ENCODE measurements at places on chromosomes 5 and 9. TPM values are rescaled to one million over a fixed set of nuclear protein-coding genes. Genes with fewer than 3 reads are reported as not detected.

DNA sequence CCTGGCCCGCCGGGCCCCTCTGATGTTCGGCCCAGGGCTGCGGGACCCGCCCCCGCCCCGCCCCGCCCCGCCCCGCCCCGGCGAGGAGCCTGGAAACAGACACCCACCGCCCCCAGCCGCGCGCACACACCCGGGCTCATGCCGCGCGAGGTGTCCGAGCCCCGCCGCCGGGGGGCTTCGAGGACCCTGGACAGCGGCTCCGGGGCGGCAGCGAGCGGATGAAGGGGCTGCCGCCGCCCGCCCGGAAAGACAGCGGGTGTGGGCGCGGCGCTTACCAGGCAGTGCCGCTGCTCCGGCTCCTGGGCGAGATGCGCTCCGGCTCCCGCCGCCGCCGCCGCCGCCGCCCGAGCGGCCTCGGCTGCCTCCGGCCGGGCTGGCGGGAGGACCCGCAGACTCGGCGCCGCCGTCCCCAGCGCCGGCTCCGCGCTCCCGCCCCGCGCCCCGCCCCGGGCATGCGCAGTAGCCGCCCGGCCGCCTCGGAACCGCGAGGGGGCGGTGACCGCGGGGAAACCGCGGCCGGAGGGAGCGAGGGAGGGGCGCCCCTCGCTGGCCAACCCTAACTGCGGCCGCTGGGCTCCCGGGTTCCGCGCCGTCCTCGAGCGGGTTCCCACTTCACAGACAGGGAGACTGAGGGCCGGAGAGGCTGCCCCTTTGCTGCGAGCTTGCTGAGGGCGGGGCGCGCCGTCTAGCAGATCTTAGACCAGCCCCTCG, at the start of gene GPRIN1:
Gene GPRIN1 (minus strand): TSS at position 433 of the 711 bp plus-strand sequence. CDS start 10,322 bp downstream, outside the sequence.
- peak; percentile 57 for DNase-seq
- H3K4me3 ChIP-seq, result peak within 1 kb of the TSS; percentile 70
- H3K36me3 ChIP-seq, result no peaks in the 10 kb centered on the region
- no peak within 1 kb of the TSS for H3K27ac ChIP-seq

- H3K27me3 ChIP-seq, result no peaks in the 10 kb centered on the region
- H3K27ac ChIP-seq, result no peak overlapping the region
- H3K4me3 ChIP-seq, result no peak overlapping the region
- peaks cover 13% of the 10 kb centered on the region for H3K4me1 ChIP-seq
- peaks cover 29% of the 10 kb centered on the region for H3K36me3 ChIP-seq
Observed at GRCh38 chr9:33884856-33885701, 68.1 kb downstream of the UBE2R2 start.

DNA sequence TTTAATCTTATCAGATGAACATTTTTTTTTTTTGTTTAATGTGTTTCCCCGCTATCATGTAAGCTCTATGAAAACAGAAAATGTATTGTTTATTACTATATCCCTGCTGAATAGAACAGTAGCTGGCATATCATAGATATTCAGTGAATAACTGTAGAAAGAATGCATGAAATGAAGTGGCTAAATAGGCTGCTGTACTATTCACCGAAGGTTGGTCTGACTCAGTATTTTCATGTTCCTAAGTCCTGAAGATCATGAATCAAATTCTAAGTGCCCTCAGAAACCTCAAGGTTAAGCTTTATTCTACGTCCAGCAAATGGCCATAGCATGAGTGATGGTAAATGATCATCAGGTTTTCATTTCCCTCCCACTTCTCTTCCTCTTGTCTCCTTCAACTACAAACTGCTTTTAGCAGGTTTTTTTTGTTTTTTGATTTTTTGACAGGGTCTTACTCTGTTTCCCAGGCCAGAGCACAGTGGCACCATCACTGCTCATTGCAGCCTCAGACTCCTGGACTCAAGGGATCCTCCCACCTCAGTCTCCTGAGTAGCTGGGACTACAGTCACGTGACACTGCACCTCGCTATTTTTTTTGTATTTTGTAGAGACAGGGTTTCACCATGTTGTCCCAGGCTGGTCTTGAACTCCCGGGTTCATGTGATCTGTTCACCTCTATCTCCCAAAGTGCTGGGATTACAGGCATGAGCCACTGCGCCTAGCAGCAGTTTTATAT, 19.1 kb upstream of the ZFAND5 start:
- H3K27ac ChIP-seq, result no peak overlapping the region
- H3K4me1 ChIP-seq, result no peaks in the 10 kb centered on the region
- no peak for DNase-seq
- H3K36me3 ChIP-seq, result no peaks in the 10 kb centered on the region

DNA sequence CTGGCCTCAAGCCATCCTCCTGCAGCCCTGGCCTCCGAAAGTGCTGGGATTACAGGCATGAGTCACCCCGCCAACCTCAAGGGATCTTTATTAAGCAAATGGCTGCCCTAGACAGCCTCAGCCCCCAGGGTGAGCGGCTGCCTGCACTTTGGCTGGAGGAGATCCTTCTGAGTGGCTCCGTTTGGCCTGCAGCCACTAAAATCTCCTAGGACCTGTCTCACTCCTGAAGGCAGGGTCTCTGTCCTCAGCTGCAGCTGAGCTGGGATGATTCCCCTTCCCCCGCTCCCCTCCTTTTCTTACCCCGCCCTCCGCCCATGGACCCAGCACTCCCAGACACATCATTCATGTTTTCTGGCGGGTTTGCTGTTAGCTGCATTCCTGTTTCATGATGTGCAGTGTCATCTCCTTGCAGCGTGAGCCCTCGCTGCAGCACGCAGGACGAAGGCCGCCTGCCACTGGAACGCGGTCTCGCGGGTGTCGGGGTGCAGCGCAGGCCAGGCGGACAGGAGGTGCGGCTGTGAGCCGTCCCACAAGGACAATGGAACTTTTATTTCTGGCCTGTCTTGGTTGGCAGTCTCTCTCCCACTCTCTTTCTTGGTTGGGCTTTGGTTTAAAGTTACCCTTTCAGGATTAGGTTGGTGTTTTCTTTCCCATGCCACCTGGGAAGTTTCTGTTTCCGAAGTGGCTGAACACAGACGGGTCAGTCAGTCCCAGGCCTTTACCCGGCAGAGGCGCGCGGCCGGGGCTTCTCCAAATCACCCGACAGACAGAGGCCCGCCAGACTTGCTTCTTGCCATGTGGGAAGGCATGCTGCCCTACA, 137.1 kb downstream of the FOXD1 start:
- DNase-seq, result peak; percentile 50
- no peak overlapping the region for H3K4me3 ChIP-seq
- H3K27me3 ChIP-seq, result peaks cover 31% of the 10 kb centered on the region
- no peaks in the 10 kb centered on the region for H3K36me3 ChIP-seq

DNA sequence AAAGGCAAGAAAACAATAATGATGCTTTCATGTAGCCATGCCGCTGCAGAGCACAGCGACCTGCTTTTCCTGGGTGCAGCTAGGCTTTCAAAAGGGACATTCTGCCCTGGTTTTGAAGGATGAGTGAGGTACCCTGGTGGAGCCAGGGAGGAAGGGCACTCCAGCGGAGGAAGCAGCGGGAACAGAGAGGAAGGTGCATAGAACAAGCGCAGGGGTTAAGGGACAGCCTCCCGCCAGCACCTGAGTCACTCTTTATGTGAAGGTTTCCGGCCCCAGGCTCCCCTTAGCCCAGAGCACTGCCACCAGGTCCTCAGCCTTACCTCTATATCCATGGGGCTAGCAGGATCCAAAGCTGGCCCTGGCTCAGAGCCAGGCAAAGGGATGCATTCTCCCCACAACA, 221.1 kb downstream of the CDK5RAP2 start:
- H3K27ac ChIP-seq, result no peak overlapping the region
- no peaks in the 10 kb centered on the region for H3K27me3 ChIP-seq
- no peak overlapping the region for H3K4me3 ChIP-seq
- no peaks in the 10 kb centered on the region for H3K4me1 ChIP-seq

DNA sequence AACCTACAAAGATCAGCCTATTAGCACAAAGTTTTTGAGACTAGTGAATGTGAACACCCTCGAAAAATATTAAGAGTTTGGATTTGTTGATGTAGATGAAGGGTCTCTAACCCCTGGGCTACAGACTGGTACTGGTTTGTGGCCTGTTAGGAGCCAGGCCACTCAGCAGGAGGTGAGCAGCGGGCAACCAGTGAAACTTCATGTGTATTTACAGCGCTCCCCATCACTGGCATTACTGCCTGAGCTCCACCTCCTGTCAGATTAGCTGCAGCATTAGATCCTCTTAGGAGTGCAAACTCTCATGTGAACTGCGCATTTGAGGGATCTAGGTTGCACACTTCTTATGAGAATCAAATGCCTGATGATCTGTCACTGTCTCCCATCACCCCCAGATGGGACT, 11.2 kb upstream of the PAM start:
- no peaks in the 10 kb centered on the region for H3K27me3 ChIP-seq
- DNase-seq, result no peak
- no peak overlapping the region for H3K27ac ChIP-seq
- H3K36me3 ChIP-seq, result no peaks in the 10 kb centered on the region

GRCh38 chr5:83527221-83527620, 55.7 kb downstream of the VCAN start:
- no peak for DNase-seq
- H3K36me3 ChIP-seq, result no peaks in the 10 kb centered on the region
- no peaks in the 10 kb centered on the region for H3K27me3 ChIP-seq
- H3K4me1 ChIP-seq, result no peaks in the 10 kb centered on the region
- no peak overlapping the region for H3K4me3 ChIP-seq

DNA sequence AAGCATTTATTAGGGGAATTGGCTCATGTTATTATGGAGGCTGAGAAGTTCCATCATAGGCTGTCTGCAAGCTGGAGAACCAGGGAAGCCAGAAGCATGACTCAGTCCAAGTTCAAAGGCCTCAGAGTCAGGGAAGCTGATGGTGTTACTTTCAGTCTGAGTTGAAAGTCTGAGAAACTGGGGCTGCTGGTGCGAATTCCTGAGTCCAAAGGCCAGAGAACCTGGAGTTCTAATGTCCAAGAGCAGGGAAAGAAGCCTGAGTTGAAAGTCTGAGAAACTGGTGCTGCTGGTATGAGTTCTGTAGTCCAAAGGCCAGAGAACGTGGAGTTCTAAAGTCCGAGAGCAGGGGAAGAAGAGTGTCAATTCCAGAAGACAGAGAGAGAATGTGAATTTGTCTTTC, 641.1 kb downstream of the ISL1 start:
- no peak overlapping the region for H3K4me3 ChIP-seq
- no peaks in the 10 kb centered on the region for H3K4me1 ChIP-seq
- DNase-seq, result no peak
- H3K36me3 ChIP-seq, result no peaks in the 10 kb centered on the region
- H3K27me3 ChIP-seq, result no peaks in the 10 kb centered on the region

- H3K4me3 ChIP-seq, result no peak overlapping the region
- DNase-seq, result no peak
- H3K27me3 ChIP-seq, result no peaks in the 10 kb centered on the region
- no peaks in the 10 kb centered on the region for H3K4me1 ChIP-seq
Observed at GRCh38 chr5:77222722-77223121, 12.2 kb downstream of the PDE8B start.

- H3K27me3 ChIP-seq, result no peaks in the 10 kb centered on the region
- H3K4me3 ChIP-seq, result no peak overlapping the region
- peaks cover 56% of the 10 kb centered on the region for H3K4me1 ChIP-seq
- H3K27ac ChIP-seq, result no peak overlapping the region
Observed at GRCh38 chr5:43642428-43642827, 39.4 kb downstream of the NNT start.

GRCh38 chr9:91483835-91484234, 60.2 kb upstream of the NFIL3 start:
- no peaks in the 10 kb centered on the region for H3K36me3 ChIP-seq
- no peak overlapping the region for H3K4me3 ChIP-seq
- H3K27ac ChIP-seq, result peak overlapping the region; percentile 82
- DNase-seq, result peak; percentile 55
- H3K4me1 ChIP-seq, result peaks cover 24% of the 10 kb centered on the region
- no peaks in the 10 kb centered on the region for H3K27me3 ChIP-seq

- no peaks in the 10 kb centered on the region for H3K27me3 ChIP-seq
- H3K4me3 ChIP-seq, result no peak overlapping the region
- DNase-seq, result no peak
- H3K4me1 ChIP-seq, result no peaks in the 10 kb centered on the region
- H3K27ac ChIP-seq, result no peak overlapping the region
Observed at GRCh38 chr5:146409054-146409671, 38.0 kb upstream of the TCERG1 start.

GRCh38 chr5:112929336-112930081, 7.5 kb upstream of the REEP5 start:
- H3K4me3 ChIP-seq, result no peak overlapping the region
- no peaks in the 10 kb centered on the region for H3K36me3 ChIP-seq
- H3K4me1 ChIP-seq, result no peaks in the 10 kb centered on the region
- no peak for DNase-seq

DNA sequence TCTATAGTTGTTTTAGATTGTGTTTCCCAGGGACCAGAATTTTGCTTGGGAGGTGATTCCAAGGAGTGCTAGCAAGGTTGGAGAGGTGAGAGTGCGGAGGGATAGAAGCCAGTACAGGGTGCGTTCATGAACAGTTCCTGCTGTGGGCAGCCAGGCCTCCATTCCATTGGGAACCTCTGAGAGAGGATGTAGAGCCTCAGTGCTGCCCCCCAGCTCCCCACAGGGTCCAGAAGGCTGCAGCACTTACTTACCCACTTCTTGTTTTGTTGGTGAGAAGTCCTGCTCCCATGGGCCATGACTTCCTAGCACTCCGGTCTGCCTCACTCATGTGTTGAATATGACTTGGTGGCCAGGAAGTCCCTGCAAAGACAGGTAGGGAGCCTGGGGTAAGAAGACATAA, 128.2 kb upstream of the GAS1 start:
- no peaks in the 10 kb centered on the region for H3K27me3 ChIP-seq
- peaks cover 4% of the 10 kb centered on the region for H3K4me1 ChIP-seq
- no peak overlapping the region for H3K27ac ChIP-seq
- no peak for DNase-seq
- no peaks in the 10 kb centered on the region for H3K36me3 ChIP-seq

GRCh38 chr5:1133510-1134201, 21.8 kb upstream of the SLC12A7 start:
- peak overlapping the region; percentile 14 for H3K27ac ChIP-seq
- H3K27me3 ChIP-seq, result no peaks in the 10 kb centered on the region
- no peak overlapping the region for H3K4me3 ChIP-seq

Gene IRX1
- 0.16 TPM for total RNA-seq

Gene CCDC152
- total RNA-seq, result 0.32 TPM

Gene ORM2
- not detected for total RNA-seq

Gene TNFSF8
- 2.7 TPM for total RNA-seq

Gene CTXN3
- not detected for total RNA-seq

Gene ZNG1C
- total RNA-seq, result 3.9 TPM

Gene SLC46A2
- not detected for total RNA-seq

Gene CEL
- total RNA-seq, result 1.1 TPM
